Fibroblast of skin of back (primary cell): ENCODE measurements at places on chromosomes 16 and 17.
A peak's percentile ranks its signal among the peaks of the same experiment; 100 is the strongest.

GRCh38 chr17:17609121-17609520 lies 17.6 kb upstream of the PEMT start:
- DNase-seq: peak; percentile 17

DNA sequence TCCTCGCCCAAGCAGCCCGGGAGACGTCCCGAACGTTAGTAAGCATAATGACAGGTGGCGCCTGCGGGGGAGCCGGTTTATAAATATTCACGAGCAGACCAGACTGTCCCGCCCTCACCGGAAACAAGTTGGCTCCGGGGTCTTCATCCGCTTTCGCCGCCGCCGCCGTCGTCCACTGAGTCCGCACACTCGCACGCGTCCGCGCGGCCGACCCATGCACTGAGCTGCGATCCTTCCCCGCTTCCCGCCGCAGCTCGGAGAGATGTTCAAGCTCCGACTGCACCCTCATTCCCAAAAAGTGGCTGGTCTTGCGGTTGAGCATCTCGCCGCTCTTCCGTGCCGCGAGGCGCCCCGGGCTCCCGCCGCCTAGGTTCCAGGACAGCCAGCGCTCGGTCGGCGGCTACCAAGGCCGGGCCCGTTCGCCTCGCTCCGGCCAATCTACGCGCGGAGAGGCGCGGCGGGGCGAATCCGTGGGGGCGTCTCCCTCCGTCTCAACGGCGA lies 385 bp downstream of the CFAP119 start:
- no peak for DNase-seq

GRCh38 chr16:66858740-66859396 lies 14.7 kb downstream of the CA7 start:
- DNase-seq: peak; percentile 54

- peak; percentile 37 for DNase-seq
These were observed 371.5 kb downstream of the SEC14L1 start for GRCh38 chr17:77512062-77512946.

GRCh38 chr17:18031955-18032354 lies 7.0 kb downstream of the ATPAF2 start:
- peak; percentile 50 for DNase-seq

DNA sequence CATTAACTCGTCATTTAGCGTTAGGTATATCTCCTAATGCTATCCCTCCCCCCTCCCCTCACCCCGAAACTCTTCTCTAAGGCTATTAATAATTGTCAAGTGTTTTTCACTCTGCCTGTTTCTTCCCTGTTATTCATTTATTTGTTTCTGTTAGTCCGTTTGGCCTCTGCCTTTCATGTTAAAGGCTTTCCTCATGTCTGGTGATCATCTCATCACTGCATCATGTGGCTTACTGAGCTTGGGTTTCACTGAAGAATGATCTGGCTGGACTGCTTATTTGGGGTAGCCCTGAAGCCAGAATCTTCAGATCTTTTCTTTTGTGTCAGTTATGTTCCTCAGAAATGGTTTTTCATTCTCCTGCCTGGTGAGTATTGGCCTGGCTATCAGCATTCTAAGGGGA lies 9.5 kb downstream of the UTP4 start:
- no peak for DNase-seq
